Naive thymus-derived CD8-positive, alpha-beta T cell (primary cell): ENCODE measurements at places on chromosomes 2 and 18.

- no peak for DNase-seq
Measured at GRCh38 chr2:121949271-121949670, 193.8 kb downstream of the TSN start.

DNA sequence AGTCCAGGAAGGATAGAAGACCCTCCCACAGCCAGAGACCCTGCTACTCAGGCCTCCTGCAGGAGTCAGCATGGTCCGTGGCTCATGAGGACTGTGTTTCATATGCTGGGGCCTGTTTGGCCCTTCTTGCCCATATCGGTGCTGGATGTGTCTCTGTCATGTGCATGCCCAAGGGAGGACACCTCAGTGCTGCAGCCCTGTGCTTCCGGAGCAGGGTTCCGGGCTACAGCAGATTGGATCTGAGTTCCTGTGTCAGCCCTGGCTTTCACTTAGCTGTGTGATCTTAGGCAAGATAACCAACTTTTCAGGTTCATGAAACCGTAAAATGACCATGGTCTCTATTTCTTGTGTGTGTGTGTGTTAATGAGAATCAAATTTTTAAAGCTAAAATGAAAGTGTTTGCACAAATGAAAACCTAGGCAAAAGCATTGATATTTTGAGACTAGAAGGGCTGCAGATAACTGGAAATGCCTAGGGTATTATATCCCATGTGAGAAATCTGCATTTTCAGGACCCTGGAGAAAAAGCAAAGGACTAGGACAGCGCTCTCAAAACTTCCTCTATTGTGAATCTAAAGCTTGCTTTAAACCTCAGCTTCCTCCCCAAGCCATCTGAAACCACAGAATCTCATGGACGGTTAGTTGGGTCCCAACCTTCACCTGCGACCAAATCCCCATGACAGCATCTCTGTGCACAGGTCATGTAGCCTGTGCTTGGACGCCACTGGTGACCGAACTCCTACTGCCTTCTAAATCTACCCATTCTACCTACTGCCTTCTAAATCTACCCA lies 58.8 kb upstream of the CAPN13 start:
- no peak for DNase-seq

- no peak for DNase-seq
Measured at GRCh38 chr2:20304411-20304810, 46.2 kb downstream of the PUM2 start.

DNA sequence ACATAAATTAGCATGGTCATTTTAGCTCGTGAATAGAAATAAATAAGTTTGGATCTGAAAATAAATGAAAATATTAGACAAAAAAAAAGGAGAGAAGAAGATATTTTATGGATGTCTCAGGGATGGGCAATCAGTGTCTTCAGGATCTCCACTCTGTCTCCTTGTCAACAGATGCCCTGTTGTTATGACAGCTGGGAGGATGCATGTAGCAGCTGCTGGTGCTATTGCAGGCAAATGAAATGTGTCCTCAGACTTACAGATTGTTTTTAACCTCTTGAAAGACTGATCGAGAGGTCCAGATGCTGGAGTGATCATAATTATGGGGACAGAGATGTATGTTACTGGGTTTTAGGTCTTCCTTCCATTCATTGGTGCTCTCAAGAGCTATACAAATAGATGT lies 24.7 kb upstream of the ARL4C start:
- DNase-seq: no peak

DNA sequence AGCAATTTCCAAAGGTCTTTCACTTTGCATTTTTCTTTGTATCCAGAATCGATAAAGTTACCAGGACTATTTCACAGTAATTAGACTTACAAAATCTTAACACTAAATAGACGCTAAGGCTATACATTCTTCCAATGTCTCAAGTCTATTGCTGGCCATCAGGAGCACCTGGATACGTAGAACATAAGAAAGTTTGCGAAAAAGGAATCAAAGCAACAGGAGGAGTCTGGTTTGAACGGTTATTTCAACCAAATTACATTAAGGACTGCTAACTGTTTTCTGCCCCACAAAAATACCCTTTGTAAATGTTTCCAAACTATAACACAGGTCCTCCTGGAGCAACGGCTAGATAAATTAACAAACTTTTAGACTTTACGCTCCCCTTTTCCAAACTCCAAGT lies 1.4 kb upstream of the HNRNPA3 start:
- no peak for DNase-seq

GRCh38 chr2:214995409-214995808 lies 143.0 kb downstream of the ABCA12 start:
- DNase-seq: no peak

GRCh38 chr2:172484253-172484652 lies 56.9 kb downstream of the ITGA6 start:
- no peak for DNase-seq

DNA sequence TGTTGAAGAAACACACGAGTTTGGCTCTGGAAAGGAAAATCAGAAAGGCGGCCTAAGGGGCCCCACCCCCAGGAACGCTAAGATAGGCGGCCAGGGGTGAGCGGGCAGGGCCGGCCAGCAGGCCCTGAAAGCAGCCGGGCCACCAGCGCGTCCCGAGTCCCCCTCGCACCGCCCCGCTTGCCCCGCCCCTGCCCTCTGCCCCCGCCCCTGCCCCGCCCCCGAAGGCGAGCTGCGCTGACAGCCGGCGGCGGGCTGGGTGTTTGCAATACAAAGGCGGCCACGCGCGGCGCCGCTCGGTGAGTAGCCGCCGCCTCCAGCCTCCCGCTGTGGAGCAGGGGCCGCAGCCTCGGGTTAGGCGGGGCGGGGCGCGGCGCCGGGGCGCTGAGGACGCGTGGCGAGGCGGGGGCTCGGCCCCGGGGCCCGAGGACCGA lies at the start of gene LPIN1:
Gene LPIN1 (plus strand): TSS at position 257 of the 431 bp plus-strand sequence. CDS start 18,910 bp downstream, outside the sequence.
- DNase-seq: peak; percentile 79

DNA sequence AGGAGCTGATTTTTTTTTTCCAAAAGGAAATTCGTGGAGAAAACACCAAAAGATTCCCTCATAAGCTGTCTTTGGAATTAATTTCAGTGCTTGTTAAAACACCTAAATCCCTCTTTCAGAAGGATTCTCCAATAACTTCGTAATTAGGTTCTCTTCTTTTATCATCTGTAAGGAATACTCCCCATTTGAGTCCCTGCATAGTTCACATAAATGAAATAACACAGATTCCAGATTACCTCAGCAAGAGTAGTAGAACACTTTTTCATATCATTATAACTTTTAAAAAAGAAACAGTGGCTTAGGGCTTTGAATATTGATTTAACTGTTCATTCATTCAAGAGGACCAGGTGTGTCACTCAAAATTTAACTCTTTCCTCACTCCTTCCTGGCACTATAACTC lies 55.5 kb downstream of the ARHGAP28 start:
- no peak for DNase-seq

DNA sequence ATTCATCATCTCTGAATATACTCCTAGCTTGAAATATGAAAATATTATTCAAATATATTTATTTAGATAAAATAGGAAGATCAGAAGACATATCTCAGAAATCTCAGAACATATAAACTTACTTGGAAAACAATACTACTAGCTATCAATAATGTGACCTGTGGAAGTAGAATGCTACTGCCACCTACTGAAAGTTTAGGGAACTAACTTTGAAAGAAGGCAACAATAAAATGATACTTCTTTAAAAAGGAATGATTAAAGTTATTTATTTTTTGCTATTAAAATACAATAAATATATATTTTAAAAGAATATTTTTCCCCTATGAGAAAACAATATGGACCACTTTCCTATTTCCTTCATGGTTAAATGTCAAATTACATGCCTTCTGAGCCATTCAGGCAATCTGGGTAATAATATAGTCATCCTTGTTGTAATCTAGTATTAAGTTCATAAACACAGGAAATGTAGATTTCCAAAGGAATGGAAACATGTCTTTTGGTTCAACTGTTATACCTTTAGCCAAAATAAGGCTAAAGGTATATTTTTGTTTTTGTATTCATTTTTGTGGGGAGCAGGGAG lies 26.0 kb downstream of the ACADL start:
- DNase-seq: no peak

DNA sequence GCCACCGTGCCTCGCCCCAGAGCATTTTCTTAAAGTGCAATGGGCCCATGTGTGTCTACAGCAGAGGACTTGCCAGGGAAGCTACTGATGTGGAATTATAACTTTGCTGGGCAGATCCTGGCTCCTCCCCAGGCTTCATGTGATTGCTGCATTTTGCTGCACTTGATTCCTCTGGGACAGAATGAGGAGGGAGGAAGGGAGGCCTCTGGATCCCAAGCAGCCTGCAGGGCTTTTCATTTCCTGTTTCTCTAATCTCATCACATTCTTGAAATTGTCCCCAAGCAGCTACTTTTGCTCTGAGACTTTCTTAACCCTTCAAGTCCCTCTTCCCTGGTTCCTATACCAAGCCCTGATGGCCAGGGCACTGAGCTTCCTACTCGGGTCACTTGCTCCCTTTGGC lies 134.4 kb upstream of the SEC11C start:
- no peak for DNase-seq

DNA sequence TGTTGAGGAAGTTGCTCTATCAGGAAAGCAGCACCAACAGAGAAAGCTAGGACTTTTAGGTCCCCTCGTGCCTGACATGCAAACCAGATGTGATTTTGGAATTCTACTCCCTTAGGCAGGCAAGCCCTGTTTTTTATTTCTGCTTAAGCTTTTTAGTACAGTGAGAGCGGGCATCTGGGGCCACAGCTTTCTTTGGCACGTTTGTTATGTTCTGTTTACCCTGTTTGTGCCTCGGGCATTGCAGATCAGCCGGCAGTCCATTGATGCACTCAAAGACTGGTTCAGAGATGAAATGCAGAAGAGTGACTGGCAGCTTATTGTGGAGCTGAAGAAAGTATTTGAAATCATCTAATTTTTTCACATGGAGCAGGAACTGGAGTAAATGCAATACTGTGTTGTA lies 61.9 kb downstream of the EIF5B start:
- DNase-seq: no peak

DNA sequence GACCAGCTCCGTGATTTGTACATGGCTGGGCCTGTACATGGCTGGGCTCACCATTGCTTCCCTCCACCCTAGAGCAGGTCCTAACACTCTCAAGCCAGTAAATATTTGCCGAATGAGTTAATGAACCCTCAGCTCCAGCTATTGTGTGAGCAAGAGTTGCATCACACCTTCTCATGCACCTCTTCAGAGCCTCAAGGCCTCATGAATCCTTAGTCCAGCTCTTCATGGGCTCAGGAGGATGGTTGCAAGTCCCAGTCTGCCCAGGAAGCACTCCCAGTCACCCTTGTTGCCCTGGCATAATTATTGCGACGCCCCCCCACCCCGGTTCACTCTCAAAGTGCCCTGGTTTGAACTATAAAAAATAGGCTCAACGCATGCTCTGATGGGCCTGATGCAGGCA lies 30.1 kb upstream of the GNAL start:
- DNase-seq: no peak
